ENCODE measurements at places on chromosomes 5 and 9. TPM values are rescaled to one million over a fixed set of nuclear protein-coding genes. Genes with fewer than 3 reads are reported as not detected.

- DNase-seq: no peak
- no peaks in the 10 kb centered on the region for H3K27me3 ChIP-seq
- no peak overlapping the region for H3K4me3 ChIP-seq
- H3K36me3 ChIP-seq: no peaks in the 10 kb centered on the region
- H3K27ac ChIP-seq: no peak overlapping the region
- no peaks in the 10 kb centered on the region for H3K4me1 ChIP-seq
These were observed 156.2 kb upstream of the ZNF618 start for GRCh38 chr9:113719919-113720318.

GRCh38 chr9:114089206-114089840 lies 9.8 kb downstream of the KIF12 start:
- no peaks in the 10 kb centered on the region for H3K27me3 ChIP-seq
- H3K27ac ChIP-seq: no peak overlapping the region
- H3K36me3 ChIP-seq: no peaks in the 10 kb centered on the region

DNA sequence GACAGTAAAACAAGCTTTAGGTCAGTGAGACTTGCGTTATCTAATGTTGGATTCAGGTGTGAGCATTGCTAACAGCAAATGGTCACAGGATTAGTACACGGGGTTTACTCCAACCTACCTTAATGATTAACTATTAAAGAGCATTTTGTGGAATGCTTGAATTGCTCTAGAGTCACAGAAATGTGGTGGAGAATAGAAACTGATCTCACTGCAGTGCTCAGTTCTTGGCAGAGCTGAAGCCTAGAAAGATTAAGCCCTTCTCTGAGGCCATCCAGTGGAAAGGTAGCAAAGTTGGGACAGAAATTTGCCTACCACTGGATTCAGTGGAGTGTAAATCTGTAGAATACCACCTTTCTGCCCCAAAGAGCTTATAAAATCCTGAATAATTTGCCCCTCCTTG lies 60.9 kb downstream of the ICE1 start:
- peaks cover 37% of the 10 kb centered on the region for H3K36me3 ChIP-seq
- no peaks in the 10 kb centered on the region for H3K4me1 ChIP-seq
- DNase-seq: no peak
- no peak overlapping the region for H3K4me3 ChIP-seq
- H3K27me3 ChIP-seq: no peaks in the 10 kb centered on the region

- H3K4me1 ChIP-seq: peaks cover 88% of the 10 kb centered on the region
- H3K4me3 ChIP-seq: no peak overlapping the region
- H3K27me3 ChIP-seq: no peaks in the 10 kb centered on the region
- no peak for DNase-seq
- H3K36me3 ChIP-seq: no peaks in the 10 kb centered on the region
- peak overlapping the region; percentile 78 for H3K27ac ChIP-seq
These were observed 53.4 kb downstream of the SLC22A5 start for GRCh38 chr5:132422720-132423437.

- H3K4me3 ChIP-seq: no peak overlapping the region
- no peak overlapping the region for H3K27ac ChIP-seq
- no peaks in the 10 kb centered on the region for H3K36me3 ChIP-seq
- no peaks in the 10 kb centered on the region for H3K4me1 ChIP-seq
- no peak for DNase-seq
These were observed 245.8 kb downstream of the TLE4 start for GRCh38 chr9:79817438-79818004.

GRCh38 chr5:59655693-59656309 lies 237.7 kb downstream of the PDE4D start:
- no peaks in the 10 kb centered on the region for H3K36me3 ChIP-seq
- no peaks in the 10 kb centered on the region for H3K4me1 ChIP-seq
- no peak overlapping the region for H3K4me3 ChIP-seq
- no peak overlapping the region for H3K27ac ChIP-seq

DNA sequence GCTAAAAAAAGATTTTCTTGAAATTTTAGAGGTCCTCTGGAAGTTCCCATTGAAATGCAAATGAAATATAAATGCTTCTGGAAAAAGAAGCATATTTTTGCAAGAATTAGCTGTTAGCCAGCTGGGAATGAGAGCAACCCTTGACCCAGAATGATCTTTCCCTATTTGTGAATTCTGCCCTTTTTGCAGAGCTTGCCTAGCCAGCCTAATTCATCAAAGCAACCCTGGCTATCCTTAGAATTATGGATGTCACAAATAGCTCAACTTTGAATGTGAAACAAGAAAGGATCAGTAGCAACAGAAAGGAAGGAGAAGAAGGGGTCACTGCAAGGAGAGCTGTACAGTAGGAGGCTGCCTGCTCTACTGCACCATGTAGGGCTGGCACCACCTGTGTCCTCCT lies 345.9 kb downstream of the EFNA5 start:
- no peak for DNase-seq
- H3K36me3 ChIP-seq: no peaks in the 10 kb centered on the region
- H3K4me3 ChIP-seq: no peak overlapping the region
- H3K27me3 ChIP-seq: no peaks in the 10 kb centered on the region
- H3K4me1 ChIP-seq: no peaks in the 10 kb centered on the region
- H3K27ac ChIP-seq: no peak overlapping the region

DNA sequence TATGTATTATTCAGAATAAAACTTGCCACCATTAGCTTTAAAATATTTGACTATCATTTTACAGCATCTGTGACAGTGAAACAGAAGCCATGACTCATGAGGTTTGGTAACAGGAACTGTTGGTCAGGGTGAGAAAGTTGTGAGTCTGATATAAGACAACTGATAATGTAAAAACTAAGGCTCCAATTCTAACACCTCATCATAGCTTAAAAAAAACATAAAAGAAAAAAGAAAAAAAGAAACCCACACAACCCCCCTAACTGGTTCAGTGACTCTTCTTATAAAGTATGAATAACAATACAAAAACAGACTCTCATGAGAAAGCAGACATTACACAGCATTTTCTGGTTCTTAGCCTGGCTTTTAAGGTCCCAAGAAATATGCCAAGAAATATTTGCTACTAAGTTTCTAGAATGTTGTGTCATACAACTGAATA lies 85.8 kb downstream of the MRPS27 start:
- H3K4me3 ChIP-seq: no peak overlapping the region
- DNase-seq: no peak
- H3K4me1 ChIP-seq: no peaks in the 10 kb centered on the region
- no peaks in the 10 kb centered on the region for H3K27me3 ChIP-seq
- H3K27ac ChIP-seq: no peak overlapping the region

- no peak overlapping the region for H3K4me3 ChIP-seq
- no peaks in the 10 kb centered on the region for H3K36me3 ChIP-seq
- no peak for DNase-seq
- no peaks in the 10 kb centered on the region for H3K27me3 ChIP-seq
- peak overlapping the region; percentile 57 for H3K27ac ChIP-seq
These were observed 32.4 kb downstream of the HOMER1 start for GRCh38 chr5:79481574-79481973.

DNA sequence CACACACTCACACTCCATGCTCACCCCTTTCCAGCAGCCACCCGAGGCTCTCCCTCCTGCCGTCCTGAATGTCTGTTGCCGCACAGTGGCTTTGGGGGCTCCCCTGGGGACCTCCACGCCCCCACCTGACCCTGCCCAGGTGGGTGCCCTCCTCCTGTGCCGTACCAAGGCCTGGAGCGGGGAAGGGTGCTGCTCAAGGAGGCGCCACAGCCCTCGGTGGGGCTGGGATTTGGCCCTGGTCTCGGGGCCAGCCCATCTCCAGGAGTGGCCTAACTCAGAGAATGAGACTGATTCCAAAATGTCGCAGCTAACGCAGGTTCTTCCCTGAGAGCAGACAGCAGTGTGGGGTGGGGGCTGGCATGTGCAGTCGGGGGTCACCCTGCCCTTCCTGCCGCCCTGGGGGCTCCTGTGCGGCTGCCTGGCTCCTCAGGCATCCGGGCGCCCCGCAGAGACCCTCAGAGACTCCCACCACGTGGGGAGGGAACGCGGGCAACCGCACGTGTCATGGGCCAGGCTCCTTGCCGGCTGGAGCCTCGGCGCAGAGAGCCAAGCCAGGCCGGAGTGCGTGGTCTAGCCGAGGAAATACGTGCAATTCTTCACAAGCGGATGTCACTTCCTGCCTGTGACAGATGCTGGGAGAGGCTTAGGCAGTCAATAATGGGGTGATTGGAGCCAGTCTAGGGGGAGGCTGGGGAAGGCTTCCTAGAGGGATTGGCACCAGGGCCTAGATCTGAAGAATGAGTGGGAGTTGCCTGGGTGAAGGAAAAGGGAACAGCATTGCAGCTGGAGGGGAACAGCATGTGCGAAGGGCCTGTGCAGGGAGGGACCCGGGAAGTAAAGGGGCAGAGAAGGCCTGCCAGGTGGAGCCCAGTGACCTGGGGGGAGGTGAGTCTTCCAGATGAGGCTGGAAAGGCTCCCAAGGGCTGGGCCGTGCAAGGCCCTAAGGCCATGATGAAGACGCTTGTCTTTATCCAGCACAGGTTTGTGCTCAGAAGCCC lies 44.1 kb downstream of the C9orf50 start:
- H3K4me1 ChIP-seq: no peaks in the 10 kb centered on the region
- no peaks in the 10 kb centered on the region for H3K36me3 ChIP-seq
- no peaks in the 10 kb centered on the region for H3K27me3 ChIP-seq

GRCh38 chr5:148221508-148221907 lies 16.8 kb upstream of the MARCOL start:
- DNase-seq: no peak
- H3K4me3 ChIP-seq: no peak overlapping the region
- no peaks in the 10 kb centered on the region for H3K27me3 ChIP-seq

- no peak overlapping the region for H3K4me3 ChIP-seq
- no peak overlapping the region for H3K27ac ChIP-seq
- no peaks in the 10 kb centered on the region for H3K36me3 ChIP-seq
- no peak for DNase-seq
- no peaks in the 10 kb centered on the region for H3K27me3 ChIP-seq
These were observed 12.5 kb downstream of the ERMP1 start for GRCh38 chr9:5820425-5820824.

GRCh38 chr9:21744841-21745240 lies 57.6 kb upstream of the MTAP start:
- H3K36me3 ChIP-seq: no peaks in the 10 kb centered on the region
- H3K4me1 ChIP-seq: no peaks in the 10 kb centered on the region
- no peak for DNase-seq
- no peaks in the 10 kb centered on the region for H3K27me3 ChIP-seq
- H3K4me3 ChIP-seq: no peak overlapping the region

DNA sequence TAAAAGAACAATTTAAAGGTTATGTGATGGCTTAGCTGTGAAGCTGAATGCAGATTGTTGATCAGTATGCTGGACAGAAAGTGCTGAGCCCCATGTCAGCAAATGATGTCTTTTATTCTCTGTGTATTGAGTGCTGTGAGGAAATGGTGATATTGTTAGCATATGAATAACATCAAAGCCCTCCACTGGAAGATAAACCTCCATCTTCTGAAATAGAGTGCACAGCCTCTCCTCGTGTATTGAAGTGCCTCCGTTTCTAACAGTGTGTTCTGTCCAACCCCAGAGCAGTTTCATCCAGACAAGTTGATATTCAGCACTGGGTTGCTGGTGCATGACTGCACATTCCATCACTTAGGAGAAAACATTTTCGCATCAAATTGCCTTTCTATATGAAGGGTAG lies 242.9 kb downstream of the CSNK1G3 start:
- no peak overlapping the region for H3K4me3 ChIP-seq
- H3K36me3 ChIP-seq: no peaks in the 10 kb centered on the region
- H3K27me3 ChIP-seq: no peaks in the 10 kb centered on the region
- no peak for DNase-seq
- H3K4me1 ChIP-seq: peaks cover 19% of the 10 kb centered on the region
- H3K27ac ChIP-seq: peak overlapping the region; percentile 56

GRCh38 chr5:112005623-112005930 lies 248.6 kb upstream of the NREP start:
- no peaks in the 10 kb centered on the region for H3K4me1 ChIP-seq
- no peaks in the 10 kb centered on the region for H3K36me3 ChIP-seq
- H3K27ac ChIP-seq: no peak overlapping the region
- H3K4me3 ChIP-seq: no peak overlapping the region

DNA sequence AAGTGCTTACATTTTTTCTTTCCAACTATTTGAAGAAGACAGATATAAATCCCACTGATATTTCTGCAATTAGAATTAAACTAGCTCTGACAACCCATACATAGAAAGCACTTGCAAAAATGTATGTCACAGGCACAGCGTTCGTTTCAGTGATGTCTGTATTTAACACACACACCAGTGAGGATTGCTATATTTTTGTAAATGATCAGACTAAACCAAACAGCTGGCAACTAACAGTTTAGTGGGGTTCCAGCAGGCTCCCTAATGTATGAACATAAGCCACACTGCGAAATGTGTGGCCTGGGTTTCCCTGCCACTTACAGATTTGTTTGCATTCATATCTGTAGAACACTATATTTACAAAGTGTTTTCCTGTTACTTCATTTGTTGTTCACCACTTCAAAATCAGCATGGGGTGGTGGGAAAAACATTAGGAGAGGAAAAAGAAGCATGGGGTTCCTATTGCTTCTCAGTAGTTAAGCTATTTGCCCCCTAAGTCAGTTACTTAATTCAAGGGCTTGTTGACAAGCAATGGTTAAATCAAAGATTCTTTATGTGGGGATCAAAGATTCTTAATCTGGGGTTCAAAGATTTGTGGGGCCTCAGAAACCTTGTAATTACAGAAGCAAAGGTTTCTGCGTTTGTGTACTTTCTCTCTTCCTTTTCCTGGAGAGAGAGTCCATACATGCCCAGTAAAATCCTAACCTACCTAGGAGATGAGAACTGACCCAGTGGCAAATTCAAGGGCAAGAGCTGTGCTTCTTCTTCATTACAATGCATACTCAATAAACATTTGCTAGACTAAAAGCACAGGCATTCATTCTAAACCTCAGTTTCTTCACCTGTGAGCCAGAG lies 27.1 kb downstream of the ZNF608 start:
- H3K27ac ChIP-seq: peak overlapping the region; percentile 40
- H3K36me3 ChIP-seq: no peaks in the 10 kb centered on the region
- no peak overlapping the region for H3K4me3 ChIP-seq
- H3K27me3 ChIP-seq: no peaks in the 10 kb centered on the region
- no peak for DNase-seq

GRCh38 chr5:50727845-50728244 lies 61.4 kb downstream of the PARP8 start:
- H3K4me1 ChIP-seq: peaks cover 9% of the 10 kb centered on the region
- H3K4me3 ChIP-seq: no peak overlapping the region
- no peaks in the 10 kb centered on the region for H3K36me3 ChIP-seq
- no peak overlapping the region for H3K27ac ChIP-seq
- DNase-seq: no peak

DNA sequence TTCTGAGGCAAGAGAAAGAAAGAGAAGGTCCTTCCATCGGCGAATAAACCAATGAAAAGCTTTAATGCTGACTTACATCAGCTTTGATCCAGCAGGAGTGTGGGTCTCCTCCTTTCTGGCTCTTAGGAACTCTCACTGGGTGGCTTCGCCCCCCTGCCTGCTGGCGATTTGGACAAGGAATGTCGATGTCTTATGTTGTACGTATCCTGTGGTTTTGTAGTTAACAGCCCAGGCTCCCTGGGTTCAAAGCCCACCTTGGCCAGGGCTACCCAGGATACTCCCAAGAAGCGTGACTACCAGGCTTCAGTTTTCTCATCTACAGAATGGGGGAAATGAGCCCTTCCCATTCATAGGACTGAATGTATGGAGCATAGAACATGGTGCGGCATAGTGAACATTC lies 124.2 kb downstream of the ROR2 start:
- H3K27ac ChIP-seq: peak overlapping the region; percentile 84
- no peak overlapping the region for H3K4me3 ChIP-seq
- no peaks in the 10 kb centered on the region for H3K27me3 ChIP-seq
- peak; percentile 53 for DNase-seq
- H3K4me1 ChIP-seq: no peaks in the 10 kb centered on the region

Gene FOXD4L3
- not detected for total RNA-seq

Gene PRDM9
- not detected for total RNA-seq

Gene AFAP1L1
- 8.6 TPM for total RNA-seq

Gene GDF9
- total RNA-seq: 0.55 TPM

Gene ERMP1
- 7.9 TPM for total RNA-seq

Gene ENHO
- 2.5 TPM for total RNA-seq

Gene SPATA31C1
- not detected for total RNA-seq

Gene C9orf50
- 1.2 TPM for total RNA-seq

Gene RANBP3L
- 3.5 TPM for total RNA-seq

Gene BAG1
- 164 TPM for total RNA-seq

All from sigmoid colon (tissue), 7 donors.